ENCODE measurements at places on chromosomes 1 and 21.
A peak's percentile ranks its signal among the peaks of the same experiment; 100 is the strongest.

GRCh38 chr1:32201011-32201855 is 838 bp downstream of the CCDC28B start:
- peak; percentile 63 for DNase-seq

GRCh38 chr21:37828991-37829390 is 87.3 kb downstream of the KCNJ6 start:
- DNase-seq: no peak

GRCh38 chr1:1299686-1300351 is 7.9 kb downstream of the ACAP3 start:
- DNase-seq: no peak

GRCh38 chr1:168734946-168735345 is 5.9 kb upstream of the DPT start:
- no peak for DNase-seq

DNA sequence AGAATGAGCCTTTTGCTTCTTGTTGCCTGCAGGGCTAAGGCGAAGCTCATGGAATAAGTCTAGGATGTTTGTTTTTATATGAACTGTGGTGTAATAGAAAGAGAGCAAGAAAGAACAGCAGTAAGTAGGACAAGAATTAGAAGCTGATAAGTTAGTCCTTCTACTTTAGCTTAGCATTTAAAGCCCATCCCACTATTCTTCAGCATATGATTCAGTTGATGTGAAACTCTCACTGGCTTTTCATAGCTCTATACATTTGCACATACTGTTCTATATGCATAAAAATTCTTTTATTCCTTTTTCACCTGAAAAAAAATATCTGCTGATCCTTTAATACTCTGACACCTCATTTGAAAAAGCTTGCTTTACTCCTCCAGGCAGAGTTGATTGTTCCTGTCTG is 712.0 kb downstream of the USP25 start:
- DNase-seq: no peak

DNA sequence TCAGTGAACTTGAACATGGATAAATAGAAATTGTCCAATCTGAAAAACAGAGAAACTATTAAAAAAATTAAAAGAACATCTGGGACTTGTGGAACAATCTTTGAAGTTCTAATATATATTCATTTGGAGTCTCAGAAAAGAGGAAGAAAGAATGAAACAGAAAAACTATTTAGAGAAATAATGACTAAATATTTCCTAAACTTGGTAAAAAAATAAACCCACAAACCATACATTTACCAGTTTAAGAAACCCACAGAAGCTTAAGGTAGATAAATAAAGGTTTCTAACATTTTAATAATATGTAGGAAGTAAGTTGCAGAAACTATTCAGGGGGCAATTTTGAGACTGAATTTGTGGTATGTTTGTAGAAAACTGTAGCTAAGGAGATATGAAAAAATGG is 437.8 kb downstream of the PTBP2 start:
- DNase-seq: no peak

- DNase-seq: no peak
Measured at GRCh38 chr1:55347866-55348265, 132.7 kb upstream of the USP24 start.

DNA sequence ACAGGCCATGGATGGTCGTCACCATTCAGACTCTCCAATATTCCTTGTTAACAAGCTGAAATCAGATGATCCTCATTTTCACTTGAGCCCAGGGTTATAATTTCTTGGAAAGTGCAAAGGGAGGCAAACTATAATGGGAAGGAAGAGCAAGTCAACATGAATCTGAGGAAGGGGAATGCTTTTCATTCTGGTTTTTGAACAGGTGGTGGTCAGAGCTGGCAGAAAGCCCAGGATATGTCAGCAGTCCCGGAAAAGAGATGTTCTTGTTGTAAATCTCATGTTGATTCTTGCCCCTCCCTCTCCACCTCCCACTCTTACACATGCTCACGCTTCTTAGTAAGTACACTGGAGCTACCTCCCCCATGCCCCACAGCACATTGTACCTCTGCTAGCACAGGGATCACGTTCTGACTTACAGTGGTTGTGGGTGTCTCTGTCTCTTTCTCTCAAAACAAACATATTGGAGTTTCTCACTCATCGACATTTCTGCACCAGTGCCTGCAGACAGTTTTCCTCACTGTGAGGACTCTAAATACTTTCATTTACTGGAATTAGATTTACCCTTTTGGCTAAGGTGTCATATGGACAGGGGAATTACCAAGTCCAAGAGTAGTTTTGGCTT is 77.6 kb downstream of the XCL2 start:
- DNase-seq: no peak

DNA sequence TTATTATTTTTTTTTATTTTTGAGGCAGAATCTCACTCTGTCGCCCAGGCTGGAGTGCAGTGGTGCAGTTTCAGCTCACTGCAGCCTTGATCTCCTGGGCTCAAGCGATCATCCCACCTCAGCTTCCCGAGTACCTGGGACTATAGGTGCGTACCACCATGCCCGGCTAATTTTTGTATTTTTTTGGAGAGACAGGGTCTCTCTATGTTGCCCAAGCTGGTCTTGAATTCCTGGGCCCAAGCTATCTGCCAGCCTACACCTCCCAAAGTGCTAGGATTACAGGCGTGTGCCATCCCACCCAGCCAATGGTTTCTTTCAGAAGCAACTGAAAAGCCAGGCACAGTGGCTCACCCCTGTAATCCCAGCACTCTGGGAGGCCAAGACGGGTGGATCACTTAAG is 2.3 kb downstream of the KRTCAP2 start:
- no peak for DNase-seq

DNA sequence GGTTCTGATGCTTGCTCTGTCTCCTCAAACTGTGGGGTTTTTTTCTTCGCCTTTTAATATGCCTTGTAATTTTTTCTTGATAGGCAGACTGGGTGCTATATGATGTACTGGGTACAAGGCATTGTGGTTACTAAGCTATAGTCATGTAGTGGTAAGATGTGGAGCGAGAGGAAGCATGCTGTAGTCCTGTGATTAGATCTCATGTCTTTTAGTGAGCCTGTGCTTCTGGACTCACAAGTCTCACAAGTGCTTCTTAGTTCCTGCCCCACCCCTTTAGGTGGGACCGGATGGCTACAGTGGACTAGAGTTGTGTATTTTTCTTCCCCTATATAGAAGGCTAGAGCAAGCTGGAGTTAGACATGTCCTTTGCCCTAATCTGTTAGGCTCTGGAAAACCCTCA is 178.7 kb downstream of the DNM3 start:
- no peak for DNase-seq

DNA sequence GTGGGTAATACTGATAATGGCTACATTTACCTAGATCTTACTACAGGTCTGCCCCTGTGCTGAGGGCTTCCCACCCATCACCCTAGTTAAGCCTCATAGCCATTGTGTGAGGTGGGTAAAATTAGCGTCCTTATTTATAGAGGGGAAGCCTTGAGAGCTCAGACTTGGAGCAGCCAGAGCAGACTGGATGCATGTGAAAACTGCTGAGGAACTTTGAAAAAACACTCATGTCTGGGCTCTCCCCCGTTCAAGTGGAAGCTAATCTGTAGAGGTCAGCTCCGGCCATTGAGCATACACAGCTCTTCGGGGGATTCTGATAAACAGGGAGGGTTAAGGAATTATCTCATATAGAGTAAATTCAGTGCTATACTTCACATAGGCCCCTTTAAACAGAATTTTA is 389.7 kb downstream of the RPS6KC1 start:
- DNase-seq: no peak

DNA sequence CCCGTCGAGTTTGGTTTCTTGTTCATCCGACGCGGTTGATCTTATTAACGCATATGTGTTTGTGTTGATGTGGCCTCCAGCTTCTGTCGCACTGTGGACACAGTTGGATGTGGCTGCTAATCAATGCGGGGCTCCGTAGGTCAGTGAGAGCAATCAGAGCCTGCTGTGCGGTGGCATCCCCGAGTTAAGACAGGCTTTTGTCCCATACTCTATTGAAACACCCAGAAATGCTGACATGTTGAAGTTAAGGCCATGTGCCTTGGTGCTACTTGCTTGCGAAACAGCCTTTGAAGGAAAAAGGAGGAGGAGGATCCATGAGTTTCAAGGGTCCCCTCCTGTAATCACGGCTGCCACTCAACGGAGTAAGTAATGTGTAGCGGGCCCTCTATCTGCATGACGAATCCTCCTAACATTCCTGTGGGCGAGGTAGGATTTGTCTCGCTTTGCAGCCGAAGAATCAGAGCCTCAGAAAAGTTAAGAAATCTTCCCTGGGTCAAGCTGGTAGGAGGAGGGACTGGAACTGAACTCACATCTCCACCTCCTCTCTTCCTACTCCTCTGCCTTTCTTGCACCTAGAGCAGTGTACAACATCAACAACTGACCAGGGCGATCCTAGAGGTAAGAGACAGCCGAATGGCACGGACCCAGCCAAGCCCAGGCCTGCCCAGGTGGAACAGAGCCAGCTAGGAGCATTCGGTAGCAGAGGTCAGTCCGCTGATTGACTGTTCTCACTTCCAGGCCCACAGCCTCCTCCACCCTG is 19.5 kb downstream of the PDE9A start:
- no peak for DNase-seq

DNA sequence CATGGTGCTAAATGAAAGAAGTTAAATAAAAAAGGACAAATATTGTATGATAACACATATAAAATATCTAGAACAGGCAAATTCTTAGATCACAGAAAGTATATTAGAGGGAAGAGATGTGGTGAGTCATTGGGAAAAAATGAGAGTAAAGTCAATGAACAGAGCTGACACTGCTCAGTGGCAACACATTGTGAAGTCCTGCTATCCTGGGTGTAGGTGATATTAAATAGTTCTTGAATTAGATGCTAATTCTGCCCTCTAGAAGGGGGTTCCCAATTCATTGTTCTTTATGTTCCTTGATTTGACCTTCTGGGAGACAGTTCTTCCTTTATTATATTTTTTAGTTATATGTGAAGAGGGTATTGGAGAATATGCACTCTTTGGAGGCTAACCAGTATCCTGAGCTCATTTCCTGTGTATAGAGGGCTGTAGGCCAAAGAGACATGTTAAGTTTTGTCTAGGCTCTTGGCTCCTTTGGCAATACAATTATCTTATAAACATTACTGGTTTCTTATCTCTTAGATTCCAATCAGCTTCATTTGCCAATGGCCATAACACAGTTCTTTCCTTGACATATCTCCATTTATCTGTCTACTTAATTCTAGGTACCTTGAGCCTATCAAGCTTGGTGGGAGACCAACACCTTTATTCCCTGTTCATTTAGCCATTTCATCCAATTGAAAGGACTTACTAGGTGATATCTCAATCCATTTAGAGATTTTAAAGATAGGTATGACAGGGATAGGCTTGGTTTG is 6.6 kb upstream of the SLC35A3 start:
- no peak for DNase-seq
